NCI-H526 treated with DMSO at 0.1 percent for 48 hours (cell line): ENCODE measurements at places on chromosomes 7 and 10.

GRCh38 chr7:106774768-106775551 is 90.1 kb upstream of the PIK3CG start:
- no peak for DNase-seq

DNA sequence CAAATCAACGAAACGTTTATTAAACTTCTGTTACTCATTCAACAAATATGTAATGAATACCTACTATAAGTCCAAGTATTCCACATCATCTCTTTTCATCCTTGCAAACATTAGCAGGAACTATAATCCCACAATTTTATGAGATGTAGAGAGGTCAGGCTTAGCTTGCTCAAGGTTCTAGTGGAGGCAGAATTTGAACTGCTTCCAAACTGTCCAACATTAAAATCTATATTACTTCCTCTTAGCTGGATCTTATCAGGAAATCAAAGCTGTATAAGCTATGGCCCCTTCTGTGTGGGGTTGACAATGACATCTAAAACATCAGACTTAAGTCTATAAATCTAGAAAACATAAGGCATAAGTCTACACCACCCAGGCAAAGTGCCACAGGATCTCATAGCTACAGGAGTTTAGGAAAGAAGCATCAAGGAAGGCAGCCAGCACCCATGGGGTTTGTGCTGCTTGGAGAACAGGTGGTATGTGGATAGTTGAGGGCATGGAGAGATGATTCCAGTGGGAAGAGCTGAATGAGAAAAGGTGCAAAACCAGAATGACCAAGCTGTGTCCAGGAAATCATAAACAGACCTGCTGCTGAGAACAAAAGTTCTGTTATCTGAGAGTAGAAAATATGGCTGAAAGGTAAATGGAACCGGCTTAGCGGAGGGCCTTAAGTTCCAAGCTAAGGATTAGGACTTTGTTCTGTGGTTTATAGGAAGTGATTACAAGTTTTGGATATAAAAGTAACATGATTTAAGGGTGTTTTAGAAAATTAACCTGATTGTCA is 34.5 kb downstream of the PAPSS2 start:
- DNase-seq: no peak

- DNase-seq: no peak
Observed at GRCh38 chr10:120478386-120478785, 21.4 kb downstream of the PLPP4 start.

GRCh38 chr10:70341016-70341415 is 41.4 kb downstream of the LRRC20 start:
- no peak for DNase-seq

DNA sequence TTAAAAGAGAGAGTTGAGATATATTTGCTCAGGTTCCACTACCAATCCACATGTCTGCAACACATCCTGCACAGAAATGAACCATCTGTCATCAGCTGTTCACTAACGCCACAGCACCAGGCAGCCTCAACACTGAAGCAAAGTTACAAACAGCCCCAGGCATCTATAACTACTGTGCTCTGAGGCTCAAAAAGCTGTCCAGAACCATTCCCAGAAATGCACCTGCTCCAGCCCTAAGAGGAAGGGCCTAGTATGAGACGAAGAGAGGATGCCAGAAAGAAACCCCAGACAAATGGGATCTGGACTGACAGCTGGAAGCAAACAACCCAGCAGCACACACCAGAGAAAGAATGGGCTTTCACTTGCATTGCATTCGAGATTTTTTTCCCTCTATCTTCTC is 159.3 kb downstream of the ELMO1 start:
- peak; percentile 48 for DNase-seq

GRCh38 chr7:138338361-138338760 is 121.7 kb upstream of the TRIM24 start:
- no peak for DNase-seq

- no peak for DNase-seq
Observed at GRCh38 chr10:110267276-110267675, 37.4 kb downstream of the SMNDC1 start.

- DNase-seq: no peak
Observed at GRCh38 chr10:57664815-57665214, 602.9 kb downstream of the IPMK start.
